IMR-90 (cell line): ENCODE measurements at places on chromosomes 7 and 10. TPM values are rescaled to one million over a fixed set of nuclear protein-coding genes. Genes with fewer than 3 reads are reported as not detected.

GRCh38 chr7:1254281-1255079 is 21.8 kb downstream of the UNCX start:
- no peak for DNase-seq

DNA sequence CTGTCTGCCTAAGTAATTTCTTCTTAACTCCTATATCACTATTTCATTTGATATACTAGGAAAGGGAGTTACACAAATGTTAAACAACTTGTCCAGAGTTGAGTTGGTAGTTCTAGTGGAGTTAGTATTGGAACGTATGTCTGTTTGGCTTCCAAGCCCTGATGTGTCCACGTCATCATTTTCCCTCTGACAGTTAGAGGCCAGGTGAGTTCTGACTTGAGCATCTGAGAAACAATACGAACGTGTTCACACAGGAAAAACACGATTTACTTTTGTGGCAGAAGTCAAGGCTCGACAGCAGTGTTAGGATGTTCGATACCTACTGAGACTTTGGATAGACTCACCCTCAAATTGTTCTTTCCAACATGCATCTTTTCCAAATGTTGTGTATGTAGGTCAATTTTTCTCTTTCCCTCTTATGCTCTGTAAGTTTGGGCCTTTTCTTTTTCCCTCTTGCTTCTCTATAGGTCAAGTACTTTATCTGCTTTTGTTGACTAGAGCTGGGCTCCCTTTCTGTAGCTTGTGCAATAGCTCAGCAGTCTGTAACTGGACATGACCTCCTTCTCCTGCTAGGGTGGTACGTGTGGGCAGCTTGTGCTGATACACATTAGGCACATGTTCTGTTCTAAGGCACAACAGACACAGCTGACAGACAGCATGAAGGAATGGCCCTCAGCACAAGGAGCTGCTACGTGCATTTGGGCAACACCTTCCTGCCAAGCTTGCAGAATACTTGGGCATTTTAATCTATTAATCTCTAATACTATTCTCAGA is 222.9 kb downstream of the PTEN start:
- DNase-seq: no peak

Gene HABP2
- not detected in 2 replicates for total RNA-seq

DNA sequence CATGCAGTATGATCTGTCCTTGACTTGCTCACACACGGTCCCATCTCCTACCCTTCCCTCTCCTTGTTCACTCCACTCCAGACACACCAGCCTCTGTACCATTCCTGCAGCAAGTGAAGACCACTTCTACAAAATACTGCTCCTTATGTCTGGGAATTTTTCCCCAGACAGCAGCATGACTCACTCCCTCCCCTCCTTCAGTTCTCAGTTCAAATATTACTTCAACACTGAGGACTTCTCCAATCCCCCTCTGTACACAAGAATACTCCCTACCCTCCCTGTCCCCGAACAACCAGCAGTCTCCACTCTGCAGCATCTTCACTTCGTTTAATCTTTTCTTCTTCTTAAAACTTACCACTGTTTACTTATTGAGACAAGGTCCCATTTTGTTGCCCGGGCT is 474.0 kb downstream of the GPAM start:
- DNase-seq: no peak

Gene CDC14C
- total RNA-seq: under 0.01 TPM in 2 replicates

GRCh38 chr7:71553306-71553705 is 421.4 kb downstream of the GALNT17 start:
- no peak for DNase-seq

DNA sequence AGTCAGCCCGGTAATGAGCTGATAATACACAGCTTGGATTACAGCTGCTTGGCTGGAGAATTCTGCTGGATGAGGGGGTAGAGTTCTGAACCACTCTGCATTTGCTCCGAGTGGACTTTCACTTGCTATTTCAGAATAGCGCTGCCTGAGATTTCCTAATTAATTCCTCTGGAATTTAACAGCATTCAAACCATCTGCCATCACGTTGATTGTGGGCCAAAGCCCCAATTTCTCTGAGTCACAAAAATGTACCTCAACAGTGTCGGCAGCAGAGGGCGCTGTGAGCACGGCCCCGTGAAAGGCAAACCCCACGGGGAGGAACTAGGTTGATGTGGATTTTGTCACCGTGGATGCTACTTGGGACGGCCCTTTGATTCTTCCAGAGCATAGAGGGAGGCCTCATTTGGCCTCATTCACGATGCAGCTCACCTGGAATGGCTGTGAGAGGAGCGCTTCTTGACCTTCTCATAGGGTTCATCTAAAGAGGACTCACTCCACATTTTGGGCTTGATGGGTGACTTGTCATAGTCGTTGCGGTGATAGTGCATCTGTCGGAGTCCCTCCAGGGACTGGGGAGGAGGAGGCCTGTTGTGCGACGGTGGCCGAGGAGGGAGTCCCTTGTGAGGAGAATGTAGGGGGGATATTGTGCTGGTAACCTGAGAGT is 73.3 kb downstream of the PRPF18 start:
- DNase-seq: peak; percentile 50

- DNase-seq: peak; percentile 79
Measured at GRCh38 chr7:82164813-82165212, 278.8 kb downstream of the CACNA2D1 start.

DNA sequence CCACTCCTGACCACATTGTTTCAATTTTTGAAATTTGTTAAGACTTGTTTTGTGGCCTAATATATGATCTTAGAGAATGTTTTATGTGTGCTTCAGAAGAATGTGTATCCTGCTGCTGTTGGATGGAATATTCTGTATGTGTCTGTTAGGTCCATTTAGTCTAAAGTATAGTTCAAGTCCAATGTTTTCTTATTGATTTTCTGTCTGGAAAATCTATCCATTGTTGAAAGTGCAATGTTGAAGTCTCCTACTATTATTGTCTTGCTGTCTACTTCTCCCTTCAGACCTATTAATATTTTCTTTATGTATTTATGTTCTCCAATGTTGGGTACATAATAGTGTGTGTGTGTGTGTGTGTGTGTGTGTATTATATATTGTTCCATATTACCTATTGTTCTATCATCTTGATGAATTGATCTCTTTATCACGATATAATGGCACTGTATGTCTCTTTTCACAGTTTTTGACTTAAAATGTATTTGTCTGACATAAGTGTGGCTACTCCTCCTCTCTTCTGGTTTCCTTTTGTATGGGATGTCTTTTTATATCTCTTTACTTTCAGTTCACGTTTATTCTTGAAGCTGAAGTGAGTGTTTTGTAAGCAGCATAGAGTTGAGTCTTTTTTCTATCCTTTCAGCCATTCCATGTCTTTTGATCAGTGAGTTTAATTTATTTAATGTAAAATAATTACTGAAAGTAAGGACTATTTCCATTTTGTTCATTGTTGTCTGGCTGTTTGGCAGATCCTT is 61.3 kb downstream of the AKR1D1 start:
- DNase-seq: no peak

DNA sequence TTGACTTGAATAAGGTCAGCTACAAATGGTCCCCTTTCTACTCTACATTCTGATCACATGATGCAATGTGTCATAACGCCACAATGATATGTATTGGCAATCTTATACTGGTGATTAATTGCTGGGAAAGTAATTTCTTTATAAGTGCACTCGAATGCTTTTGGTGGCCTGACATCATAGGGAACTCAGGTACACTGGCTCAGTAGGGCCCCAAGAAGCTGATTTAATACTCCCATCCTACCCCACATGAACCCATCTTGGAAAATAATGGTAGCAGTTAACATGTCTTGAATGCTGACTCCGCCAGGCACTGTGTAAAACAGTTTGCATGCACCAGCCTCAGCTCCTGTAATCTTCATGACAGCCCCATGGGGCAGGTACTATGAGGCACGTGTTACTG is 186.9 kb downstream of the SNX10 start:
- DNase-seq: no peak

GRCh38 chr10:22667093-22667480 is 47.3 kb downstream of the PIP4K2A start:
- DNase-seq: no peak

- no peak for DNase-seq
Measured at GRCh38 chr10:120085096-120085796, 192.7 kb downstream of the SEC23IP start.

DNA sequence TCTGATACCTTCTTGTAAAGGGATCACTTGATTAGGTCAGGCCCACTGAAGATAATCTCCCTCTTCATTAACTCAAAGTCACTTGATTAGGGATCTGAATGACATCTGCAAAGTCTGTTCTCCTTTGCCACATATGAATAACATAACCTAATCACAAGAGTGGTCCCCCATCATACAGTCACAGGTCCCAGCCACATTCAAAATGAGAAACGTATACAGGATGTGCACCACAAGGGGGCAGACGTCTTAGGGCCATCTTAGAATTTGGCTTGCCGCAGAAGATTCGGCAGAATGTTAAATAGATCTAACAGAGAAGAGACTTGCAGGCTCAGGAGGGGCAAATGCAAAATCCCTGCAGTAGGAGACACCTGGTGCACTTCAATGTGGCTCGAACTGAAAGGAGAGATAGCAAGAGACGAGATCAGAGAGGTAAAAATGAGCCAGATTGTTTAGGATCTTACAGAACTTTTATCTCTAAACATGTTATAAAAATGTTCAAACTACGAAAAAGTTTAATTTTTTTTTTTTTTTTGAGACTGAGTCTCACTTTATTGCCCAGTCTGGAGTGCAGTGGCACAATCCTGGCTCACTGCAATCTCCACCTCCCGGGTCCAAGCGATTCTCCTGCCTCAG is 10.4 kb upstream of the SMC3 start:
- DNase-seq: peak; percentile 62

GRCh38 chr10:32379318-32379949 is 32.5 kb upstream of the EPC1 start:
- DNase-seq: peak; percentile 68

DNA sequence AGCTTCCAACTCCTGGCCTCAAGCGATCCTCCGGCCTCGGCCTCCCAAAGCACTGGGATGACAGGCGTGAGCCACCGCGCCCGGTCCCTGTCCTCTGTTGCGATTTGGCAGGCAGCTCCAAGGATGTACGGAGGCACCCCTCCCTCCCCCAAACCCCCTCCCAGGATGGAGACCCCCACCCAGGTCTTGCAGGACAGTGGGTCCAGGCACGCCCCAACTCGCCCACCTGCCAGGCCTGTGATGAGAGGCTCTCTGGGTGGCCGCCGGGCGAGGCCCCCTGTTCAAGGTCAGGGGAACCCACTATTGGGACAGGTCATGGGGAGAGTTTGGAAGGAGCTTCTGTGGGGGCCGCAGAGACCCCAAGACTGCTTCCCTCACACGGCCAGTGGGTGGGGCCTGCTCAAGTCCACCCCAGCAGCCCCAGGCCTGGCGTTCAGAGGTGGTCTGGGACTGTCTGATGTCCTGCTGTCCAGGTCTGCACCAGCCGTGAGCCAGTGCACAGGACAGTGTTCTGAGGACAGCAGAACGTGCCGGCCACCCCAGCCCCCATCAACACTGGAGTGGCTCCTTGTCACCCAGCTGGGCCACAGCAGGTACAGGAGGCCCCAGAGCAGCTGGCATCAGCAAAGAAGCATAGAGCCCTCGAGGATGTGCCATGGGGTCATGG is 2.5 kb downstream of the ADAP1 start:
- no peak for DNase-seq

GRCh38 chr10:131346456-131346855 is 34.9 kb upstream of the TCERG1L start:
- no peak for DNase-seq

DNA sequence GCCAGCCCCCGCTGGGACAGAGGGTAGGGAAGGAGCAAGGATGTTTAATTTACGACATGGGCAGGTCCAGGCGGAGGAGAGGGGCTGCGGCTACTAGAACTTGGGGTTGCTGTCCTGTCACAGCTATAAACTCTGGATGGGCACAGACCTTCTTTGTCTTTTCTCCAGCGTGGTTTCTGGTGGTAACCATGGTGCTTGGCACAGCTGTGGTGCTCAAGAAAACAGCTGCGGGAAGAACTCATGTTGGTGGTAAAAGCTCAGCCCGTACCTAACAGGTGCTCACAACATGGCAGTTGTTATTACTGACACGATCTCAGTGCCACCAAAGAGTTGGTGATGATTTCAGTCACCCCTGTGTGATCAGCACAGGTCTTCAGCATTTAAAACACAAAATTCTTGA is 13.8 kb downstream of the BAIAP2L1 start:
- no peak for DNase-seq

DNA sequence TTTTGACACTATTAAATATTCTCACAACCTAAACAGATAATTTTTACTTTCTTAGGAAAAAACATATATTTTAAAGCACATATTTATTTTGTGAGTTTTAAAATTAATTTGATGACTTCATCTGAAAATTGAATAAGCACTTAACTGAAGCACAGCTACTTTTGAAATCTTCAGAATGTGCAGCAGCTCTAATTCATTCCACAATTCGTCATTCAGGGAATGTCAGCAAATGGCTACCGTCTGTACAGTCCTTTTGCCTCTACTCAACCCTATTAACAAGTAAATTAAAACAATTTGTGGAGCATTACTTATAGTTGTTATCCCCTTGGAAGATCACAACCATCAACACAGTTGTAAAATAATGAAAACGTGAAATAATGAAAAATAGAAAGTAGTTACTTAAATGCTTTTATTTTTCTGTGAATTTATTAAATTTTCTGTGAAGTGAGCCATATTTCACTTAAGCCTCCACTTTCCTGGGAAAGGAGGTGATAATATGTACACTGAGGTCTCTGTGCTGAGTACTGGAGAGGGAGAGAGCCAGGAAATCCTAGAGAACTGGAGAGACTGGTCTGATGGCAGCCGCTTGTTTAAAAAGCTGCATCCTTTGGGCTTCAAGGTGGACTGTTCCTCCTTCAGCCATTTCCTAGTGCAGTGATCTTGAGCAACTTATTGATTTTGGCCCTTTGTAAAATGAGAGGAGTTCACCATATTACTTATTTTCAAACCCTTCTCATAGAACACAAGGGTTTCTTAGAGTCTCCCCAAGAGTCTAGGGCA is 70.6 kb downstream of the REEP3 start:
- DNase-seq: no peak

- DNase-seq: no peak
Measured at GRCh38 chr7:127440206-127440605, 47.7 kb upstream of the ZNF800 start.

- peak; percentile 53 for DNase-seq
Measured at GRCh38 chr10:61399406-61399805, 53.8 kb downstream of the TMEM26 start.

Gene TRIM50
- total RNA-seq: not detected in 2 replicates

- DNase-seq: no peak
Measured at GRCh38 chr10:133230044-133230361, at the start of gene UTF1. TSS of gene UTF1 (plus strand) at chr10:133230217. CDS start at chr10:133230289, 72 bp downstream.

GRCh38 chr10:822661-823367 is 108.7 kb downstream of the LARP4B start:
- DNase-seq: no peak

GRCh38 chr7:44782460-44782859 is 14.0 kb upstream of the PPIA start:
- no peak for DNase-seq

Gene MUC12
- not detected in 2 replicates for total RNA-seq

GRCh38 chr10:62738916-62739315 is 65.6 kb upstream of the ADO start:
- DNase-seq: peak; percentile 79
